ENCODE measurements at places on chromosomes 1 and 21.

DNA sequence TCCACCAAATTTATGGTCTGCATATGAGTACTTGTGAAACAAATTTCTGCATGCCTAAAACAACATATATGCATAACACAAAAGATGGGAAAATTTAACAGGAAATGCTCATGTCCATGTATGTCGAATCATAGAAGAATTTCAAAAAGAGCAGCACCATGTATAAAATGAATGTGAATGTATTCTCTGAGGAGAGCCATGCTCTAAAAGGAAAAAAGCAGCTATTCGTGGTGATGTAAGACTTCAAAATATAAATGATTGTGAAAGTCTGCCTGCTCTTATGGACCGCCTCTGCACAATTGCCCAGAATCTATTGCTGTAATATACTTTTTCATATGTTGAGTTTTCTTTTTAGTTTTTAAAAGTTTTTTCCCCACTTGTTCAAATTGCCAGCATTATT lies 66.8 kb downstream of the EPB41 start:
- H3K27me3 ChIP-seq: no peaks in the 10 kb centered on the region
- no peaks in the 10 kb centered on the region for H3K36me3 ChIP-seq
- no peak overlapping the region for H3K4me3 ChIP-seq
- H3K4me1 ChIP-seq: no peaks in the 10 kb centered on the region
- no peak for DNase-seq
- H3K27ac ChIP-seq: no peak overlapping the region

DNA sequence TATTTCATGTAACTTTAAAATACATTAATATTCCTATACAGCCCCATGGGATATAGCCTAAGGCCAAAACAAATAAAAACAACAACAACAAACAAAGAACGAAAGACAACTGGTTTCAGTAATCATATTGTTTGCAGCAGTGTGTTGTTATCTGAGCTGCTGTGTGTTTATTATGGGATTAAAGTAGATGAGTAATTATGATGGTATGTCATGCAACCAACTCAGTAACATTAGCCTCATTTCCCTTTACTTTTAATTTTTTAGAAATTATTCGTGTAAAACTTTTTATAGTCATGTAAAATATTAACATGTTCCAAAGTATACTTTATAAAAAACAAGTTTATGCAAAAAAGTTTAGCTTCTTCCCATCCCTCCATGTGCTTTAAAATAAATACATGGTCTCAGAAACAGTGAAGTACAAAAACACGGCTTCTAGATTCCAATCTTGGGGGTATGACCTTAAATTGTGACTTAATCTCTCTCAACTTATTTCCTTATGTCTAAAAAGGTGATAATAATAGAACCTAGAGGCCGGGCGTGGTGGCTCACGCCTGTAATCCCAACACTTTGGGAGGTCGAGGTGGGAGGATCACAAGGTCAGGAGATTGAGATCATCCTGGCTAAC lies 176.1 kb downstream of the SLC45A1 start:
- no peaks in the 10 kb centered on the region for H3K4me1 ChIP-seq
- H3K27me3 ChIP-seq: no peaks in the 10 kb centered on the region
- no peak overlapping the region for H3K27ac ChIP-seq
- no peaks in the 10 kb centered on the region for H3K36me3 ChIP-seq
- no peak overlapping the region for H3K4me3 ChIP-seq

DNA sequence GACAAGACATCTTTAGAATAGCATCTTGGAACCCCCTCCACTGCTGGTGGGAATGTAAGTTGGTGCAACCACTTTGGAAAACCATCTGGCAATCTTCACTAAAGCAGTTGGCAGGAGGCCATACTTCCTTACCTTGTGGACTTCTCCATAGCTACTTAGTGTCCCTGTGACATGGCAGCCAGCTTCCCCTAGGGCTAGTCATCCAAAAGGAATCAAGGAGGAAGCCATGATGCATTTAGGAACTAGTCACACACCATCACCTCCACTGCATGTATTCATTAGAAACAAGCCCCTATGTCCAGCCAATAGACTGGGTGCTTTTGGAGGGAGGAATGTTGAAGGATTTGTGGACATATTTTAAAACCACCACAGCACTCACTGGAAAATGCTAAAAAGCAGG lies 19.9 kb downstream of the MX2 start:
- no peaks in the 10 kb centered on the region for H3K4me1 ChIP-seq
- no peak overlapping the region for H3K4me3 ChIP-seq
- no peak overlapping the region for H3K27ac ChIP-seq
- no peaks in the 10 kb centered on the region for H3K27me3 ChIP-seq

- no peaks in the 10 kb centered on the region for H3K36me3 ChIP-seq
- H3K27me3 ChIP-seq: no peaks in the 10 kb centered on the region
- no peaks in the 10 kb centered on the region for H3K4me1 ChIP-seq
- DNase-seq: peak; percentile 60
- peak within 1 kb of the TSS; percentile 68 for H3K4me3 ChIP-seq
These were observed at the start of gene SCP2 for GRCh38 chr1:52927212-52928014. Gene SCP2, plus strand, starts transcription at chr1:52927276. Its CDS starts 121 bp downstream, at chr1:52927397.

DNA sequence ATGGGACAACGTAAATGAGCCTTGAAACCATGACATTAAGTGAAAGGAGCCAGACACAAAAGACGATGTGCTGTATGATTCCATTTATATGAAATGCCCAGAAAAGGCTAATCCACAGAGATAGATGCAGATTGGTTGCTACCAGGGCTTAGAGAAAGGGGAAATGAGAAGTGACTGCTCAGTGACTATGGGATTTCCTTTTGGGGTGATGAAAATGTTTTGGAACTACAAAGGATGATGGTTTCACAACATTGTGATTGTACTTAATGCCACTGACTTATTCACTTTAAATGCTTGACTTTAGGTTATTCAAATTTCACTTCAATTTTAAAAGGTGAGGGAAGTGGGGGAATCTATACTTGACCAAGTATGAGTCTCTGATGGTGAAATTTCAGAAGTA lies 414.3 kb downstream of the SETD4 start:
- no peak for DNase-seq
- no peaks in the 10 kb centered on the region for H3K4me1 ChIP-seq
- H3K4me3 ChIP-seq: no peak overlapping the region
- H3K27ac ChIP-seq: no peak overlapping the region
- no peaks in the 10 kb centered on the region for H3K36me3 ChIP-seq

- H3K4me1 ChIP-seq: no peaks in the 10 kb centered on the region
- H3K27me3 ChIP-seq: no peaks in the 10 kb centered on the region
- no peaks in the 10 kb centered on the region for H3K36me3 ChIP-seq
- no peak overlapping the region for H3K4me3 ChIP-seq
These were observed 380.1 kb upstream of the SPAG17 start for GRCh38 chr1:118564961-118565703.

DNA sequence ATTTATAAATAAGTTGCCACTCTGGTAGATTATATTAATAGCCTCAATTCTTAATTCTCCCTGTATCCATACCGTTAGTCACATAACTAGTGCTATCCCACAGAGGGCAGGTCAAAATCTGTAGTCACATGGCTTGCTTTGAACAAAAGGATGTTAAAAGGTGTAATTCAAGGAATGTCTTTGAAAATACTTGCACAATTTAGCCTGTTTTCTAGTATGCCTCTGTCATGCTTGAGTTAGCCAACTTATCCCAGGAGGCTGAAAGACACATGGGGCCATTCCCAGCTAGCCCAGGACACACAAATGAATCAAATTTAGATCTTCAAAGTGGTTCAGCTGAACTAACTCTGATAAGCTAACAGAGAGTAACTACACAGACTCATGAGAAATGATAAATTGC lies 758.5 kb upstream of the NEGR1 start:
- H3K27ac ChIP-seq: no peak overlapping the region
- no peaks in the 10 kb centered on the region for H3K36me3 ChIP-seq
- DNase-seq: no peak
- H3K27me3 ChIP-seq: no peaks in the 10 kb centered on the region
- no peaks in the 10 kb centered on the region for H3K4me1 ChIP-seq

- H3K36me3 ChIP-seq: no peaks in the 10 kb centered on the region
- H3K4me1 ChIP-seq: peaks cover 4% of the 10 kb centered on the region
These were observed 26.2 kb upstream of the C1orf105 start for GRCh38 chr1:172394141-172394751.

DNA sequence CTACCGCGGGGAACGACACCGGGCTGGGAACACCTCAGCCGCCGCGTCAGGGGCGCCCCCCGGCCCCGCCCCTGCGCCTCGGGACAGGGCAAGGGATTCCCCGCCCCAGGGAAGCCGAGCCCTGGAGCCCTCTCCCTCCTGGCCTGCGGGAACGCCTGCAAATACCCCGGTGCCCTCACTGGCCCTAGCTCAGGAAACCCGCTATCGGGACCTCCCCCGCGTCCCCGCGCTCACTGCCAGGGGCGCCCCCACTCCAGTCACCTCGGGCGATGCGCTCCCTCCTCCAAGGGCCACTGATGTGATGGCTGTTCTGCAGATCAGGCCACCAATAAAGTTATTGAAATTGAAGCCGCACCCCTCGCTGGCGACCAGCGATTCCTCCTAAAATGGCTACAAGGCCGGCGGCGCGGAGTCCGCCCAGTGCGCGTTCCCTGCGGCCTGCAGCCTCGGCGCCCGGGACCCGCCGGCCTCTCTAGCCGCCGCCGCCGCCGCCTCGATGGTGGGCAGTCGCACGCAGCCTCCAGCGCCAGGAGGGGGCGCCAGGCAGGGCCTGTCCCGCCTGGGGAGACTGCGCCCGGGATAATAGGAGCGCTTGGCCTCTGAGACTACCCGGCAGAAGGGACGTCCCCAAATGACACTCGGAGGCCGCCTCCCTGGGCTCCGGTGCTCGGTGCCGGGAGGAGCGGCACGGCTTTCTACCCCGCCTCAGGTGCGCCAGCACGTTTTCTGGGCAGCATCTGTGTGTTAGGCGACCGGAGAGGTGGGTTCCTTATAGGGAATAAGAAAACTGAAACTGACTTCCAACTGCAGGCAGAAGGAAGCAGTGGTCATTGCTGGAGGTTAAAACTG lies at the start of gene PRKAB2:
PRKAB2 (minus strand) TSS at position 303 of the 849 bp plus-strand sequence. CDS start 326 bp downstream, outside the sequence.
- H3K4me1 ChIP-seq: no peaks in the 10 kb centered on the region
- no peaks in the 10 kb centered on the region for H3K36me3 ChIP-seq
- peak within 1 kb of the TSS; percentile 86 for H3K27ac ChIP-seq
- H3K27me3 ChIP-seq: no peaks in the 10 kb centered on the region

GRCh38 chr1:84719543-84720217 lies 29.4 kb upstream of the SSX2IP start:
- no peak for DNase-seq
- no peaks in the 10 kb centered on the region for H3K27me3 ChIP-seq
- H3K27ac ChIP-seq: no peak overlapping the region
- no peaks in the 10 kb centered on the region for H3K4me1 ChIP-seq
- no peaks in the 10 kb centered on the region for H3K36me3 ChIP-seq

GRCh38 chr1:231420959-231421545 lies 1.0 kb downstream of the EGLN1 start:
- peak overlapping the region; percentile 95 for H3K27ac ChIP-seq
- peaks cover 17% of the 10 kb centered on the region for H3K4me1 ChIP-seq

DNA sequence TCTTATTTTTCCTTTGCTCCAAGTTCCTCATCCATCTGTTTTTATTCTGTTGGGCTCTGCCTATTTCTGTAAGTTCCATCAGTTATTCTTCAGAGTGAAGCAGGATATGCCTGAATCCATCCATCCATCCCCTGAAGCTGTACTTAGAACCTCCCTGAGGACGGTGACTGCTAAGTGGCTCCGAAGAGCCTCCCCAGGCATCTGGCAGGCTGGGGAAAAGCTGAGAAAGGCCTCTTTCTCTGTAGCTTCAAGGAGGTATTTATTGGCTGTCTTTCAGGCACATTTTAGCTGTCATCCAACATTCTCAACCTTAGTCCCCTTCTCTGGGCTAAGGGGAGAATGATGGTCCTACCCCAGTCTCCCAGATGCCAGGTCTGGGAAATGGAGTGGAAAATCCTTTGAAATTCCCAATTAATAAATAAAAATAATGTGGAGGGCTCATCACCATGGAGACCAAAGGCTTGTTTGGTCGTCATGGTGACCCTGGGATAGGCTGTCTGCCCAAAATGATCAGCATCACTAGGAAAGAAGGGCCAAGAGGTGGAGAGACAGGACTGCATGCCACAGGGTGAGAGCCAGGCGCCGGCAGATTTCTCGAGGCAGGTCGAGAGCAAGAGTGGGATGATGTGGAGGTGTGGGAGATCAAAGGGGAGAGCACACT lies 82.0 kb downstream of the UBIAD1 start:
- no peak overlapping the region for H3K4me3 ChIP-seq
- no peaks in the 10 kb centered on the region for H3K27me3 ChIP-seq
- no peaks in the 10 kb centered on the region for H3K4me1 ChIP-seq
- no peak overlapping the region for H3K27ac ChIP-seq
- DNase-seq: no peak

- no peak overlapping the region for H3K4me3 ChIP-seq
- peak; percentile 70 for DNase-seq
- no peaks in the 10 kb centered on the region for H3K36me3 ChIP-seq
- H3K27me3 ChIP-seq: no peaks in the 10 kb centered on the region
- H3K27ac ChIP-seq: peak overlapping the region; percentile 61
- peaks cover 5% of the 10 kb centered on the region for H3K4me1 ChIP-seq
These were observed 13.7 kb downstream of the DHRS3 start for GRCh38 chr1:12604114-12604874.

DNA sequence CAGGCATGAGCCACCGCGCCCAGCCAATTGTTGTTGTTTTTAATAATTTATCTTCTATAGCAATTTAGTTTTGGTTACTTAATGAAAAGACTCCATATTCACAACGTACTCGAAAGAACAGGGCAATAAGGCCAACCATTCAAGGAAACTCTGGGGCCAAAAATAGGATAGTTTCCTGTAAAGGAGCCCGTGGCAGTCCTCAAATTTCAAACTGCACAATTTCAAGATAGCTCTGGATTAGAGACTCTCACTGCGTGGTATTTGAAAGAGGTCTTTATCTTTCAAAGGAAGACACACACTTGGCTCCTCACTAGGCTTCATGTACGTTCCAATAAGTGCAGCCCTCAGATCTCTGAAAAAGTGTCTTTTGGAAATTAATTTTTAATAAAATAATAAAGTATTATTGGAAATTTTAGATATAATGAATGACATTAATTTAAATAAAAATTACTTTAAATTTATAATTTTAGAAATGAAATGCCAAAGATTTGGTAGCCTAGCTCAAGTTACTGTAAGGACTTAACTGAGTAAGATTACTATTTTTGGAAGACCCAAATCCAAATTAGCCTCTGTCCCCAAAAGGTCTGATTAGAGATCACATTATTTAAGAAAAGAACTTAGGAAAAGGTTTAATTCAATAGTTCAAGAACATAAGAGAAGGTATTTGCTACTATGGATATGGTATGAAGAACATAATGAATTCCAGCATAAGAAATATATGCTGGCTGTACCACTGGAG lies 22.7 kb upstream of the DONSON start:
- no peak overlapping the region for H3K27ac ChIP-seq
- H3K4me1 ChIP-seq: no peaks in the 10 kb centered on the region
- H3K27me3 ChIP-seq: no peaks in the 10 kb centered on the region
- no peak overlapping the region for H3K4me3 ChIP-seq

DNA sequence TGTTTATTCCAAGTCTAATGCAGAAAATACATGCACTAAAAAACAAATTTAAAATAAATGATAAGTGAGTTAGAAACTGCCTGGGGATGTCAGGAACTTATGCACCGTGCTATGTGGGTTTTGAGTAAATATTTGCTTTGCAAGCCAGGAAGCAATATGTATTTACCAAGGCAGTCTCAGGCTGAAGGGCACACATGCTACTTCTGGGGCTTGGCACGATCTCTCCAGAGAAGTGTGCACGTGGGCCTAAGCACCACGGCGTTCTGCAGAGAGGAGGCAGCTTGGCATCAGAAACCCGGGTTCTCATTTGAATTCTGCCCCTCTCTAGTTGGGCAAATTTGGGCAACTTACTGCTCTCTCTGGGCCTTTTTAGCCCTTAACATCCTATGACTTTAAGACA lies 72.6 kb upstream of the ROR1 start:
- H3K4me1 ChIP-seq: peaks cover 11% of the 10 kb centered on the region
- no peak overlapping the region for H3K4me3 ChIP-seq
- no peaks in the 10 kb centered on the region for H3K36me3 ChIP-seq
- H3K27ac ChIP-seq: no peak overlapping the region

Measured in Peyer's patch (tissue), 4 donors.